Activated effector memory CD4-positive, alpha-beta T cell treated with anti-CD3 and anti-CD28 coated beads, Interleukin-2, amount 50 U/mL, for 16 hours (primary cell): ENCODE measurements at places on chromosomes 16 and 17.

DNA sequence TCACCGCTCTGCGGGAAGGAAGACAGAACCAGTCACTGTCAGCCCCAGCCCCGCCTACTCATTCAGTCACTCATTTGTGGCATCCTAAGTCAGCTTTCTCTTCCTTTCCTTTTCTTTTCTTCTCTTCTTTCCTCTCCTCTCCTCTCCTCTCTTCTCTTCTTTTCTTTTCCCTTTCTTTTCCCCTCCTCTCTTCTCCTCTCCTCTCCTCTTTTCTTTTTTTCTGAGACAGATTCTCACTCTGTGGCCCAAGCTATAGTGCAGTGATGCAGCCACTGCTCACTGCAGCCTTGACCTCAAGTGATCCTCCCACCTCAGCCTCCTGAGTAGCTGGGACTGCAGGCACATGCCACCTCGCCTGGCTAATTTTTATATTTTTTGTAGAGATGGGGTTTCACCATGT lies 10.6 kb upstream of the KLHL36 start:
- DNase-seq, result no peak

DNA sequence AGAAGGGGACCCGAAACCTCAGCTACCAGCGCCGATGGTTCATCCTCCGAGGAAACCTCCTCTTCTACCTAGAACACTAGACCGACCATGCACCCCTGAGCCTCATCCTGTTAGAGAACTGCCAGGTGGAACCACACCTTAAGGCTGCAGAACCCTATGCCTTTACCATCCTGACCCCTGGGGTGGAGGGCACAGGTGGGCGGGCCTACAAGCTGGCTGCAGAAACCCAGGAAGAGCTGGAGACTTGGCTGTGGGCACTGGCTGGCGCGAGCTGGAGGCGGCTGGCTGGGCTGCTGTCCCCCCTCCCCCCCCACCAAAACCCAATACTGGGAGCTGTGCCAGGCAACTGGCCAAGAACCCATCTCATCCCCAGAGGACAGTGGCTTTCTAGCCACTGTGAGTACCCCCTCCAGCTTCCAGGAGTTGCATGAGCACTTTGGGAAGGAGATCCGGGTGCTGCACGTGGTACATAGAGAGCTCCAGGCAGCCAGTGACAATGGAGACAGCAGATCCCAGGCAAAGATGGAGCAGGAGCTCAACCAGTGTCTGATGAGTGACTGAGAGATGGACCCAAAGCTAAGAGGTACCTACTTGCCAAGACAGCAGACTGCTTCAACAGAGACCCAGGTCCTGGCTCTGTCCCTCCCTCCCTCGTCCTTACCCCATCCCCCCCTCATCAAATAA lies 1.4 kb upstream of the CD2BP2 start:
- DNase-seq, result no peak

DNA sequence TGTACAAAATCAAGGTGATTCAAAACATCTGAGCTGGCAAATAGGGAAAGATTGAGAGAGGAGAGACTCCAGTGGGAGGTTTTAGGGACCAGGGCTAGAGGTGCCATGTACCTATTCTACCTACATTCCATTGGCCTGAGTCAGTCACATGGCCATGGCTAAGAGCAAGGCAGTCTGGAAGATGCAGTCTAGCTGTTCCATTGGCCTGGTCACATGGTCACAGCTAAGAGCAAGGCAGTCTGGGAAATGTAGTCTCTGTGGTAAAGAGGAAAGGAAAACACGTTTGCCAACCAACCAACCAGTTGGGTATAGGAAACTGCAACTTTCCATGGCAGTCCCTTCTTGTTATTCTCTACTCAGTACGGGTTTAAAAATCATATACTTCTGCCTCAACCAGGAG lies 369.1 kb downstream of the XYLT1 start:
- no peak for DNase-seq

DNA sequence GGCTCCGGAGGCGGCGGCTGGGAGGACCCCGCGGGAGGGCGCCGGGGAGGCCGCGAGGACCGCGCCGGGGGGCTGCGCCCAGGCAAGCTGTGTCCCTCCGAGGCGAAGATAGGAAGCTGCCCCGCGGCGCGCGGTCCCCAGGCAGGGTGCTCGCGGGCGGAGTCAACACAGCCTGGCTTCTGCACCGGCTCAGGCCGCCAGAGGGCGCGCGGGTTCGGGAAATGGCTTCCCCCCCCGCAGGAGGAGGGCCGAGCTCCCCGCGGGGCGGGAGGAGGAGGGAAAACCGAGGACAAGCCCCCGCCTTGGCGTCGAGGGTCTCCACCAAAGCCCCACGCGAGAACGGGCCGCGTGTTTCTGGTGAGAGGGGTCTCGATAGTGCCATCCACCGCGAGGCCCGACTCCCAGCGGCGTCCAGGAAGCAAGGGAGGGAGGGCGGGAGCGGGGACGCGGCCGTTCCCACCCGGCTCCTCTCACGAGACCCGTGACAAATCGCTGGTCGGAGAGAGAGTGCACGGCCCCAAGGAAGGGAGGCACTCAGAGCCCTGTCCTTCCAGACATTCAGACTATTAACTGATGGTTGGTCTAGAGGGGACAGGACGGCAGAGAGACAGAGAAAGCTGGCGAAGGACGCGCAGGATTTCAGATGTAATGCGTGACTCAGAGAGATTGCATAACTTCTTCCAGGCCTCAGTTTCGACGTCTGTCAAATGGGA lies 64.4 kb upstream of the DNAJA2 start:
- DNase-seq, result peak; percentile 96

DNA sequence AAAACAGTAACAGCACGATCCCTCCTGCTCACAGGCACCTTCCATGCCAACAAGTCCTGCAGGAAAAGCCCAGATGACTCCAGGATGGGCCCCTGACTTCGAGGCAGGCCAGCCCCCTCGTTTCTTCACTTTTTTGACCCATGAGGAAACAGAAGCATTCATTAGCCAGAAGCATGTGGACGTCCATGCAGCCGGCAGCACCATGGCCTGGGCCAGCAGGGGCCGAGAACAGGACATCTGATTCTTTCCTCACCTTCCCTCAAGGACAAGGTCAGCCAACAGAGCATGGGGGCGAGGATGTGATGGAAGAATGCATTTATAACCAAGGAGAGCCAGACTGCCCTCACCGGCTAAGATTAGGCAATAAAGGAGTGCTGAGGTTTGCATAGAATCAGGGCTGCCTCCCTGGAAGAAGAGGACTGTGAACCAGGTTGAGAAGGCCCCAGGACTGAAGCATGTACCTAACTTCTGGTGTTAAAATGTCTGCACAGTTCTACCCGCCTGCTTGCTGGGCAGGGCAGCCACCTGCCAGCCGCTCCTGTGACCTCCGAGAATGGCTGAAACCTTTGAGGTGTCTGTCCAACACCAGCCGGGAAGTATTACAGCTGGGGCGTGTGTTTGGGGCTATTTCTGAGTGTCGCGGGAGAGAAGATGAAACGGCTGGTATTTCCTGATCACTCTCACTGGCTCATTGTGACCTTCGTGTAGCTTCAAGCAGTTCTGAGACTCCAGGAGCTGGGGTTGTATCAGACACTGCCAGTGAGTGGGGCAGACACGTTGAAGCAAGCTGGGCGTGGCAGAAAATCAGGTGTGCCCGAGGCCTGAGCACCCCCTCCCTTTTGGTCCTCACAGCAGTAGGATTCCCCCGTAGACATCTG lies 94.0 kb upstream of the TNRC6C start:
- DNase-seq, result no peak

DNA sequence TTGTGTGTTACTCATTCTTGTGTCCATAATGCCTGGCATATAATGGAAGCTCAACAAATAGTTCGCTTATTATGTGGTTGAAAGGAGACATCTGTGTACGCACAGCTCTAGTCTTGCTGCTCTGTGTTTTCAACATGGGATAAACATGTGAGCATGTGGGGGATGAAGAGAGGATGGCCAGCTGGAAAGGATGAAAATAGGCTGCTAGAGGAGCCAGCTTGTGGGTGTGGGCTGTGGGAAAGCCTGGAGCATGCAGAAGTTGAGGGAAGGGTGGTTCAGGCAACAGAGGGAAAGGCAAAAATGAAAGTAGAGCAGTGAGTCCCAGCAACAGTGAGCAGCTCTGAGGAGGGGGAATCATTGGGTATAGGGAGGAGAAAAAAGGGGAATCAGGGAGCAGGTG lies 324.6 kb upstream of the CDH11 start:
- DNase-seq, result no peak

- no peak for DNase-seq
Observed at GRCh38 chr17:57553991-57554825, 190.9 kb downstream of the CCDC182 start.

DNA sequence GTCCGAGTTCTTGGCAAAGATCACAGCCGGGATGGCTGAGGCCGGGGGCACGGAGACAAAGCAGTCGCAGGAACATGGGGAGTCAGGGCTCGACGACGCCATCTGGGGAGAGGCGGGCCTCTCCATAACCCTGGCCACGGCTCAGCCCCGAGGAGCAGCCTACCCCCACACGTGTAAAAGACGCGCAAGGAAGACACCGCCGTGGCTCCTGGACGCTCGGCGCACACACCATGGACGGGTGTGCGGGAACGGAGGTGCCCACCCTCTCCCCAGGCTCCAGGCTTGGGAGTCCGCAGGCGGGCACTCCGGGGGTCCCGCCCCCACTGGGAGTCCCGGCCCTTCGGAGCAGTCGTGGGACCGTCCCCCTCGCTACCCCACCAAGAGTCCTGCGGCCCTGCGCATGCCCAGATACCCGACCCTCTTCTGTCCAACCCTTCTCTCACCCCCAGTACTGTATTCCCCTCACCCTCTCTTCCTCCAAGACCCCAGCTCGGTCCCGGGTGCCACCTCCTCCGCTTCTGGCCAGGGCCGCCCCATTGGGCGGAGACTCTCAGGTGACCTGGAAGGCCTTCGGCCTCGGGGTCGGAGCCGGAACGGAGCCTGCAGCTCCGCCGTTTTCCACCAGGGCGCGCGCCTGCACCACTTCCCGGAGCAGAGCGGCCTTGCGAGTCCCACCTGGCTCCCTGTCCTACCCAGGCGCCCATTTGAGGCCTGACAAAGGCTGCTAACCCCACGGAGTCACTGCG lies at the start of gene SCRN2:
TSS of gene SCRN2 (minus strand) at position 532 of the 746 bp plus-strand sequence. CDS start at position 102, 430 bp downstream.
- peak; percentile 95 for DNase-seq

DNA sequence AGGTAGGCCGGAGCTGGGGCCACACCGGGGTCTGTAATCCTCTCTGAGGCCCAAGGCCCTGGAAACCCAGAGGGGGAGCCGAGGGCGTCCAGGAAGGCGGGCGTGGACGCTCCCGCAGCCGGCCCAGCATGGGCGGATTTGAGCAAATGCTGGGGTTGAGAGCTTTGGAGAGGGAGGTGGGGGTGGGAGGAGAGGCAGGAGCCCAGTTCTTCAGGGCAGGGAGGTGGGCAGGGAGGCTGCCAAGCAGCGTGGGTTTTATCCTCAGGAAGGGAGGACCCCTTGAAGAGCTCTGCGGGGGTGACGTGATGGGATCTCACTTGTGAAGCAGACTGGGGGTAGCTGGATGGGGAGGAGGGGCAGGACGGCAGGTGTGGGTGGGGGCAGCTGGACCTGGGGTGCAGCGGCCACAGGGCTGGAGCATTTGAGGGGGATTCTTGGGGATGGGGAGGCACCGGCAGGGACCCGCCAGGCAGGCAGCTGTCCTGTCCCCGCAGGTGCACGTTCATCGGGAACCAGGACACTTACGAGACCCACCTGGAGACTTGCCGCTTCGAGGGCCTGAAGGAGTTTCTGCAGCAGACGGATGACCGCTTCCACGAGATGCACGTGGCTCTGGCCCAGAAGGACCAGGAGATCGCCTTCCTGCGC lies 17.2 kb downstream of the TRAF7 start:
- DNase-seq, result no peak

DNA sequence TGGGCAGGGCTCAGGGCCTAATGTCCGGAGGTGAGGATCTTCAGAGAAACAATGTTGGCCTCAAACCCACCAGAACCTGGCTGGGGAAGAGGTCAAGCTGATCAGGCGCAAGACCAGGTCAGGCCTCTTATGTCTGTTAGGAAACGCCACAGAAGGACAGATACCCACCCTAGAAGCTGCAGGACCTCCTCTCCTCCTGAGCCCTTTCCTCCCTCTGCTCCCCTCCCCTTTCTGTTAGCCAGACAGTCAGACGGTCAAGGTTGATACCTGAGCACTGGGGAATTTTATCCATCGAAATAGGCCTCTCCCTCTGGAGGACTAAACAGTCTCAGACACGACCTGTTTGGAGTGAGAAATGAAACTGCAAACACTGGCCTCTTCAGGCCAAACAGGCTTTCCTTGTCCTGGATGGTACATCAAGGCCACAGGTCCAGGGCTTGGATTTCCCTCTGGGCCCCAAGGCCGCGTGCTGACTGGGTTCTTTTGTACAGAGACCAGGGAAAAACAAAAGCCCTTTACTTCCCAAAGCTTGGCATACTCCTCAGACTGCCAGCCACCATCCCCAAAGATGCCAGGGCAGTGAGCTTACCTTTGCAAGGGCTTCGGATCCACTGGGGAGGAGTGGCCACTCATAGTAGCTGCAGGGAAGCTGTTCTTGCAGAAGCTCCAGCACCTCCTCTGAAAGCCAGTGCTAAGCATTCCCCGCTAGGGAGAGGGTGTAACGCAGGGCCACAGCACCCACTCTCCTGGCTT lies 135.8 kb downstream of the CCDC182 start:
- DNase-seq, result no peak

GRCh38 chr16:89357055-89357816 lies 133.1 kb downstream of the ANKRD11 start:
- peak; percentile 87 for DNase-seq

GRCh38 chr17:68963958-68964357 lies 8.8 kb upstream of the ABCA8 start:
- DNase-seq, result no peak

DNA sequence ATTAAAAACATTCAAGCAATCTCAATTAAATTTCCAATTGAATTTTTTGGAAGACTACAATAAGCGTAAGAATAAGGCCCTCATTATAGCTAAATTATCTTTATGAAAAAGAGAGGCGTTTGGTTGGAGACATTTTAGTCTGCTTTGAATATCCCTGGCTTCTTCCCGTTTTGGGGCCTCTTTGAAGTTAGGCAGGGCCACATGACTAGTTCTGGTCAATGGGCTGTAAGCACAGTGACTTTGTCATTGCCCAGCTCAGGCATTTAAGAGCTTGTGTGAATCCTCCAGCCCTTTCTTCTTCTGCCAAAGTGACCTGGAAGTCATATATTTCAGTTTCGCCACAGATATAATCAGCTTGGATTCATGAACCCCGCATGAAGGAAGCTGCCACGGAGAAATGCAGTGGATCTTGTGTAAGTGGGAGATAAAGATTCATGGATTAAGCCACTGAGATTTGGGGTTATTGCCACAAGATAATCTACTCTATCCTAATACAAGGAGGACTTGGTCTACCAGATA lies 21.7 kb upstream of the UBTF start:
- DNase-seq, result no peak

GRCh38 chr17:28227316-28228108 lies 91.5 kb upstream of the TMEM97 start:
- DNase-seq, result peak; percentile 67

DNA sequence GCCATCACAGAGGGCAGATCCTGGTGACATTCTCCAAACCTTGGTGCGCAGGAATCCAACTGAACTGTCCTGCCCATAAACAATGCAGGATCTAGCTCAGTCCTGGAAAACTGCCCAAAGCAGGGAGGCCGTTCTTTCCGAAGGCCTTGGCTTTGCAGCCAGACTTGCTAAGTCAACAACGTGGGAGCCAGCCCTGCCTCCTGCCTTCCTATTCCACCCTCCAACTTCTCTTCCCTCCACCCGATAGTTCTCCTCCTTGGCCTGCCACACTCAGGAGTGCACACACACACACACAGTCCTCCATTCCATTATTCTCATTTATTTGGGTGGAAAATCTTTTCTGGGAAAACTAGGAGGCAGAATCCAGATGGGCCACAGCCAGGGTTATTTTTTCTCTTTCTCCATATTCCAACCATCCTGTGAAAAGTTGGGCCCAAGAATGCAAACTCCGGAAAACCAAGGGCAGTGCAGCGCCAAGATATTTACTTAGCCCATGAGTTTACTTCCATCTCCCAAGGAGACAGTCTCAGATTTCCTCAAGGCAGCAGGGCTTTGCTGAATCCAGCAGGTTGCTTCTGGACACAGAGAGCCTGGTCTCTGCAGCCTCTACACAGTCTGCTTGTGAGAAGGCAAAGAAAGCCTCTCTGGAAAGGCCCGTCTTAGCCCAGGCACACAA lies 15.8 kb downstream of the COPRS start:
- no peak for DNase-seq
